Activated T-cell treated with anti-CD3 and anti-CD28 coated beads, Interleukin-2, amount 50 U/mL, for 72 hours (primary cell): ENCODE measurements at places on chromosomes 1 and 21. TPM values are rescaled to one million over a fixed set of nuclear protein-coding genes. Genes with fewer than 3 reads are reported as not detected.

The KISS1 gene
- total RNA-seq, result not detected

The DNASE2B gene
- total RNA-seq, result not detected

DNA sequence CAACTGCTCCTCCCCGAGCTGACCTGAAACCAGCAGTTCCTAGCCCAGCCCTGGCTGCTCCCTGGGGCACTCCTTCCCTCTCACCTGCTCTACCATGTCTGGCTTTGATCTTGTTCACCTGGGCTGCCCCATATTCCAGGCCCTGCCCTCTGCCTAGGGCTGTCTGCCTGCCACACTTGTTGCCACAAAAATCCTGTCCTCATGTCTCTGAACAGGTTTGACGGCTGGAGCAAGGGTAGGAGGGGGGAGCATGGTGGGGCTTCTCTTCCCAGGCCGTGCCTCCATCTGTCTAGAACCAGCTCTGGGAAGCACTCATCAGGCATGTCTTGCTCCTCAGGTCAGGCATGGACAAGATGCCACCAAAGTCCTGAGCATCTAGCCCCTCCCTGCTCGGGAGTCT lies 44.3 kb upstream of the WNT2B start:
- no peaks in the 10 kb centered on the region for H3K36me3 ChIP-seq
- H3K4me1 ChIP-seq, result peaks cover 13% of the 10 kb centered on the region
- H3K27ac ChIP-seq, result no peak overlapping the region
- peaks cover 21% of the 10 kb centered on the region for H3K27me3 ChIP-seq
- no peak overlapping the region for H3K4me3 ChIP-seq
- no peak for DNase-seq

DNA sequence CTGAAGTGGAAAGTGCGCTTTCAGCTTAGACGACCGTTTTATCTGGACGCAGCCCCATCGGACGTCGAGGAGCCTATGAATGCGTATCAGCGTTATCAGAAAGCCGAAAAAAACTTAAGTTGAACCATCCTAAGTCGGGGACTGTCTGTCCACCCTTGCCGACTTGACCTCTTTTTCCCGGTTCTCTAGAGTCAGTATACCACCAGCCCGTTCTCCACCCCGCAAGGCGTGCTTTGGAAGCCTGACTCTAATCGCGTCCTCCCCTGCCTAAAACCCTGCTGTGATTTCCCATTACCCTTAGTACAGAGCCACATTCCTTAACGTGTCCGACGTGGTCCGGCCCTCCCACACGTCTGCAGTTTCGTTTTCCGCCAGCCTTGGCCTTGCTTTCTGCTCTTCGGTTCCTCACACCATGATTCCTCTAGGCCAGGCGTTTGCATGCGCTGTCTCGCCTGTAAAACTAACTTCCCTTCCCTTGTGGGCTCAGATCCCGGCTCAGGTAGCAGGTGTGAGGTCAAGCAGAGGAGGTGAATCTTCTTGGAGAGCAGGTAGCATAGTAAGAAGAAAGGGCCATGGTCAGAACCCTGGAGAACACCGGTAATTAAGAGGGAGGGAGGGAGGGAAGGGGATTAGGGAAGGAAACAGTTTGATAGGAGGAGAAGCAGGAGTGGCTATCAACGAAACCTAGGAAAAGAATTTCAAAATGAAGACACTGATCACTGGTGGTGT lies 865 bp downstream of the ADPRS start:
- H3K27ac ChIP-seq, result peak overlapping the region; percentile 69
- H3K4me3 ChIP-seq, result peak overlapping the region; percentile 92
- peaks cover 12% of the 10 kb centered on the region for H3K4me1 ChIP-seq
- DNase-seq, result no peak
- peaks cover 6% of the 10 kb centered on the region for H3K36me3 ChIP-seq

- no peaks in the 10 kb centered on the region for H3K27me3 ChIP-seq
- H3K27ac ChIP-seq, result peak overlapping the region; percentile 27
- H3K4me3 ChIP-seq, result no peak overlapping the region
- peaks cover 6% of the 10 kb centered on the region for H3K4me1 ChIP-seq
- H3K36me3 ChIP-seq, result peaks cover 5% of the 10 kb centered on the region
Measured at GRCh38 chr1:246651012-246651695, 73.1 kb upstream of the SCCPDH start.

DNA sequence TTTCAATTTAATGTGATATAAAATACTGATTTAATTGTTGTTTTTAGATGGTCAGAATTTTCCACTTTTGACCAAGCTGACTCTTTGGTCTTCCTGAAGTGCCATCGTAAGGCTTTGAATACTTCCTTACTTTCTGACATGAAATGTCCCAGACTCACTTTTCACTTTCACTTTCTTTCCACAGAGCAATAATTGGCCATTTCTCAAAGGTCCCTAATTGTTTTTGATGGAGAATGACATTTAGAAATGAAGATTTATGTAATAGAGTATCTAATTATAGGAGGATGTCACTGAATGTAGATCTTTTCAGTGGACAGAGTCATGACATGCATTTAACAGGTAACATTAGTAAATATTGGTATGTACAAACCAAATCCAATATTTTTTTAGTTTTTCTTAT lies 1141.6 kb downstream of the KCNT2 start:
- H3K4me1 ChIP-seq, result no peaks in the 10 kb centered on the region
- no peaks in the 10 kb centered on the region for H3K36me3 ChIP-seq
- H3K27me3 ChIP-seq, result no peaks in the 10 kb centered on the region
- DNase-seq, result no peak
- no peak overlapping the region for H3K27ac ChIP-seq

DNA sequence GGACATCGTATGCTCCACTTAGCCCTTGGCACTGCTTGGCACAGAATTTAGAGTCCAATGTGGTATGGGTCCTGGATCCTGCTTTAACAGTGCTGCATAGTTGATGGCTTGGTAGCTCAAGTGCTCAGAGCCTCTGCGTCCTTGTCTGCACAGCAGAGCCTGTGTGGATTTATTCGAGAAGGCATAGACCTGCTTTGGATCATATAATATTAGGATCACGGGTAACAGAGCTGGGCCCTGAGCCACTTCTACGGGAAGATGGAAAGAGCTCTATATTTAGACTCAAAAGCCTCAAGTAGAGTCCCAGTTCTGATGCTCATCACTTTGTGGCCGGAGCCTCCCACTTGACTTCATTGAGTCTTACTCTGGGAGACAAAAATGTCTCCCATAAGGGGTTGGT lies 164.4 kb upstream of the EDN2 start:
- H3K36me3 ChIP-seq, result no peaks in the 10 kb centered on the region
- no peaks in the 10 kb centered on the region for H3K27me3 ChIP-seq
- DNase-seq, result no peak

DNA sequence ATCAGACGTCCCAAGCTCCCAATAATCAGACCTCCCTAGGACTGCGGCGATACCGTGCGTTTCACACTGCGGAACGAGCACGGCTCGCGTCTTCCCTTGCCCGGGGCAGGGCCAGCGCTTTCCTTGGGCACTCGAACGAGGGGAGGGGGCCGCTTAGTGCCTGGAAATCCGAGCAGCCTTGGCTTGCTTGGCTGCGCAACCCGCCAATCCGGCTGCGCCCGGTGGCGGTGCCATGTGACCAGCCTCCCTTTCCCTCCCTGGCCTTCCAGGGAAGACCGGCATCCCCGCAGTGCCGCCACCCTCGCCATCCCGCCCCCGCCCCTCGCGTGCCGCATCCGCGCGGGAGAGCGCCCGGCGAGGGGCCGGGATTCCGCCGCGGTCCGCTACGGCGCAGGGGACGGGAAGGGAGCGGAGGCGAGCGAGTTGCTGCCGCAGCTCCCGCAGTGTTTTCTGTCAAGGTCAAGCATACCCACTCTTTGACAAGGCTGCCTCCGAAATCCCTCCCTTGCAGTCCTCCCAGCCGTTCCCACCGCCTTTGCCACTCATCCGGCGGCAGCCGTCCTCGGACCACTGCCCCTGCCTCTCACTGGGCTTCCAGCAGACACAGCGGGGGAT lies 8.3 kb upstream of the RNF19B start:
- no peak overlapping the region for H3K27ac ChIP-seq
- H3K4me1 ChIP-seq, result peaks cover 37% of the 10 kb centered on the region
- no peak for DNase-seq

DNA sequence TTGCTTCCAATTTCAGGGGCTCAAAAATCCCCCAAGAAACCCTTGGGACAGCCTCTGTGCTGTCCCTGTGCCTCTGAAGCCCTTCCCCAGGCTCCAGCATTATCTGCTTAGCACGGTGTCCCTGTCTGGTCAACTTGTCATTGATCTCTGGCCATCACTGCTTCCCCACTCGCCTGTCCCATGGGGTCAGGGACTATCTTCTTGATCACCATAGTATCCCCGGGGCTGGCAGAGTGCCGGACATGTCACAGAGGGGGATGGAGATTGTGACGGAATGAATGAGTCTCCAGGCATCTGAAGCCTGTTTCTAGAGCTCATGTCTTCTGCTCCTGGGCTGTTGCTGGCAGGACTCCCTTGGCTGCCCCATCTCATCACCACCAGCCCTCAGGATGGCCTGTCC lies 99.4 kb upstream of the VAMP3 start:
- H3K4me3 ChIP-seq, result no peak overlapping the region
- no peak for DNase-seq
- no peaks in the 10 kb centered on the region for H3K36me3 ChIP-seq
- H3K27me3 ChIP-seq, result no peaks in the 10 kb centered on the region

DNA sequence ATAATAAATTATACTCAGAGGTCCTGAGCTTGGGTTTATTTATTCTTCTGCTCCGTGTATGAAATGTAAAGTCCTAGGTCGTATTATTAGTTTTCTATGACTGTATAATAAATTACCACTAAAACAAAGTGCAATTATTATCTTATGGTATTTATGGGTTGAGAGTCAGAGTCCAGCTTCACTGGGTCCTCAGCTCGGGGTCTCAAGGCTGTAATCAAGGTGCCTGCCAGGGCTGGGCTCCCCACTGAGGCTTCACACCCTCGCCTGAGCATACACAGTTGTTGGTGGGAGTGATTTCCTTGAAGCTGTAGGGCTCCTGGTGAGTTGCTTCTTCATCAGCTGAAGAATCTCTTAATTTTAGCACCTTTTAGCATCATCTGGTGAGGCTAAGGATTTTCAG lies 15.2 kb downstream of the UBASH3A start:
- no peak for DNase-seq
- H3K27ac ChIP-seq, result no peak overlapping the region
- H3K36me3 ChIP-seq, result peaks cover 26% of the 10 kb centered on the region

GRCh38 chr21:14942801-14943490 lies 121.9 kb downstream of the NRIP1 start:
- H3K36me3 ChIP-seq, result no peaks in the 10 kb centered on the region
- no peak for DNase-seq
- no peaks in the 10 kb centered on the region for H3K4me1 ChIP-seq
- no peaks in the 10 kb centered on the region for H3K27me3 ChIP-seq
- H3K4me3 ChIP-seq, result no peak overlapping the region

GRCh38 chr1:159753386-159753785 lies 27.4 kb upstream of the DUSP23 start:
- H3K27me3 ChIP-seq, result no peaks in the 10 kb centered on the region
- H3K4me3 ChIP-seq, result no peak overlapping the region
- no peaks in the 10 kb centered on the region for H3K4me1 ChIP-seq
- H3K27ac ChIP-seq, result no peak overlapping the region
- no peak for DNase-seq
- no peaks in the 10 kb centered on the region for H3K36me3 ChIP-seq

GRCh38 chr1:40956407-40956806 lies 23.1 kb upstream of the CTPS1 start:
- peaks cover 9% of the 10 kb centered on the region for H3K4me1 ChIP-seq
- H3K4me3 ChIP-seq, result no peak overlapping the region
- peaks cover 19% of the 10 kb centered on the region for H3K27me3 ChIP-seq
- no peak for DNase-seq
- H3K27ac ChIP-seq, result no peak overlapping the region

DNA sequence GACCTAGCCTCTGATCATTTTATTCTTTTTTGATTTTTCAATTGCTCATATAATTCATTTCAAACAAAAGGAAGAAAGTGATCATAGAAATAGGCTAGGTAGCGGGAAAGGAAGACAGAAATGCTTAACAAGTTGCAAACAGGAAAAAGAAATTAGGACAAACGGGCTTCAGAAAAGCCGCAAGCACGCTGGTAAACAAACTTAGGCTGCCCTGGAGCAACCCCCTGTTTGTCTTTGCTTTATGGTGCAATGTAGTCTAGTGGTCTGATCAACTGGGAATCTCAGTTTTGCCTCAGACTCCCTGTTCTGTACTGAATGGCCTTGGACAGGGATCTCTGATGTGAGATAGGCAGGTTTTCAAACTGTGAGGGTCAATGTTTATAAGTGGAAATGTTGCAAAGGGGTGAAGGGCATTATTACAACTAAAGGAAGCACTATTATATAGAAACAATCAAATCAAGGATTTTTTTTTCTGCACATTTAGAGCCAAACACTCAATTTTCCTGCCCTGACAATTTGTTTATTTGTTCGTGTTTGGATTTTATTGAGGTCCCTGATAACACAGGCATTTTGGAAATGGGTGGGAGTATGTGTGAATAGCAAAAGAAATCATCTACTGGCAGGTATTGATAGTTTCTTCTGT lies 146.8 kb upstream of the NRIP1 start:
- H3K27ac ChIP-seq, result no peak overlapping the region
- H3K4me3 ChIP-seq, result no peak overlapping the region
- DNase-seq, result no peak
- H3K4me1 ChIP-seq, result no peaks in the 10 kb centered on the region
- H3K27me3 ChIP-seq, result no peaks in the 10 kb centered on the region
- no peaks in the 10 kb centered on the region for H3K36me3 ChIP-seq

DNA sequence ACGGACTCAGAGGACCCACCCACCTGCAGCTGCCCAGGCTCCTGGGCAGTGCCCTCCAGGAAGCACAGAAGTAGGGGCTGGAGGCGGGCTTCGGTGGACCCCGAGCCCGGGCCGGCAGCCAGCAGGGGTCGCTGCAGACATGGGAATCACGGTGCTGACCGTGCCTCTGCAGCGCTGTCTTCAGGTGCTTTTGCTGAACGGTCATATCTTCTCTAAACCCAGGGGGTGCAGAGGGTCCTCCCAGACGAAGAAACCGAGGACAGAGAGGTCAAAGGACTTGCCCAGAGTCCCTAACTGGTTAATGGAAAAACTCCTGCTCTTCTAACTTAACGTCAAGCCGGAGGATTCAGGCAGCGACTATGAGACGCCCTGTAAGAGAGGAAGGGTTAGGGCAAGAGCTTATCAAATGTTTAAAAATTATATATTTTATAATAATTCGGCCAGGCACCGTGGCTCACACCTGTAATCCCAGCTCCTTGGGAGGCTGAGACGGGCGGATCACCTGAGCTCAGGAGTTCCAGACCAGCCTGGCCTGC lies 21.5 kb upstream of the LEFTY2 start:
- DNase-seq, result peak; percentile 85
- no peaks in the 10 kb centered on the region for H3K4me1 ChIP-seq
- H3K36me3 ChIP-seq, result no peaks in the 10 kb centered on the region
- no peak overlapping the region for H3K27ac ChIP-seq
- no peaks in the 10 kb centered on the region for H3K27me3 ChIP-seq
- H3K4me3 ChIP-seq, result no peak overlapping the region

GRCh38 chr1:63807046-63807445 lies 33.2 kb downstream of the ROR1 start:
- no peaks in the 10 kb centered on the region for H3K4me1 ChIP-seq
- no peaks in the 10 kb centered on the region for H3K36me3 ChIP-seq
- peaks cover 20% of the 10 kb centered on the region for H3K27me3 ChIP-seq
- no peak overlapping the region for H3K4me3 ChIP-seq
- H3K27ac ChIP-seq, result no peak overlapping the region
- DNase-seq, result no peak

- DNase-seq, result peak; percentile 50
- H3K4me3 ChIP-seq, result peak overlapping the region; percentile 73
- H3K4me1 ChIP-seq, result peaks cover 26% of the 10 kb centered on the region
Measured at GRCh38 chr1:161427733-161428516, 60.2 kb upstream of the CFAP126 start.

- H3K27ac ChIP-seq, result no peak overlapping the region
- no peaks in the 10 kb centered on the region for H3K36me3 ChIP-seq
- no peak overlapping the region for H3K4me3 ChIP-seq
- H3K4me1 ChIP-seq, result no peaks in the 10 kb centered on the region
- no peak for DNase-seq
Measured at GRCh38 chr1:185969028-185969427, 234.8 kb downstream of the HMCN1 start.
